Fibroblast of skin of right quadriceps (primary cell): ENCODE measurements at places on chromosomes 7 and 10.

- DNase-seq = peak; percentile 7
These were observed 42.3 kb upstream of the FOXI2 start for GRCh38 chr10:127694580-127695193.

GRCh38 chr7:101749891-101750290 is 67.5 kb upstream of the CUX1 start:
- DNase-seq = no peak

DNA sequence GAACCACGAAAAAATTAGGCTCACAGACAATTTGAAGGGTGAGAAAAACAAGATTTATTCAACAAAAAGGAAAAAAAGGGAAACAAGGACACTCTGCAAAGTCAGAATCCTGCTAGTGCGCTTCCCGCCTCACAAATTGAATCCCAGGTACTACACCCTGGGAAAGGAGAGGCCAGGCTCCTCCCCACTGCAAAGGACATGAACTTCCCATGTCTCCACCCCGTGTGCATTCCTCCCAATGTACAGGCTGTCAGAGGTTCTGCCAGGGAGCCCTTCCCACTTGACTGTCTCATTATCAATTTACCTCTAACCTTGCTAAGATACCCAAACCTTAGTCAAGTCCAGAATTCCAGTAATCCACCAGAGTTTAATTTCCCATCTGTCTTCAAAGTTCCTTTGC is 70.4 kb upstream of the CDK1 start:
- no peak for DNase-seq

- DNase-seq = no peak
These were observed 61.9 kb downstream of the RGS10 start for GRCh38 chr10:119480667-119481066.

DNA sequence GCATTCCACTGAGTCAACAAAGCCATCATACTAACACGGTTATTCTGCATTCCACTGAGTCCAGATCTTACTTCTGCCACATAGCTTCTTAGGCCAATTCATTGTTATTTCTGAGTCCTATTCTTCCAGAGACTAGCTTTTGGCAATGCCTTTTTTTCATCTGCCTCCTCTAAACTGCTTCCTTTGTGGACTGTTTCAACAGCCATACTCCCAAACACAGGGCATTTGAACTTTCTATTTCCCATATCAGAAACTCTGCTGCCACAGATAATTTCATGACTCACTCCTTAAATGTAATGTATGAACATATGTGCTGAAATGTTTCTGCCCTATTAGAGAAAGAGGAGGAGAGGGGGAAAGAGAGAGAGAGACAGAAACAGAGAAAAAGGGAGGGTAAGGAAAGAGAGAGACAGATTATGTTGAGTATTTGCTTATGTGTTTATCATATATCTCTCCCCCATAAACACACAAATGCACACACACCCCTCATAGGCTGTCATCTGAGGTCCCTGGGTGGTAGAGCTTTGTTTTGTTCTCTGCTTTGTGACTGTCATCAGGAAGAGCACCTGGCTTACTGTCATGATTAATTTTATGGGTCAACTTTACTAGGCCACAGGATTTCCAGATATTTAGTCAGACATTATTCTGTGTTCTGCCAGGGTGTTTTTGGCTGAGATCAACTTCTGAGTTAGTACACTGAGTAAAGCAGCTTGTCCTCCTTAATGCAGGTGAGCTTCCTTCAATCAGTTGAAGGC is 308.0 kb upstream of the KCND2 start:
- peak; percentile 45 for DNase-seq

- no peak for DNase-seq
These were observed 34.8 kb downstream of the CHST12 start for GRCh38 chr7:2438186-2438585.

- no peak for DNase-seq
These were observed 870.9 kb downstream of the KCNMA1 start for GRCh38 chr10:76766682-76767081.

DNA sequence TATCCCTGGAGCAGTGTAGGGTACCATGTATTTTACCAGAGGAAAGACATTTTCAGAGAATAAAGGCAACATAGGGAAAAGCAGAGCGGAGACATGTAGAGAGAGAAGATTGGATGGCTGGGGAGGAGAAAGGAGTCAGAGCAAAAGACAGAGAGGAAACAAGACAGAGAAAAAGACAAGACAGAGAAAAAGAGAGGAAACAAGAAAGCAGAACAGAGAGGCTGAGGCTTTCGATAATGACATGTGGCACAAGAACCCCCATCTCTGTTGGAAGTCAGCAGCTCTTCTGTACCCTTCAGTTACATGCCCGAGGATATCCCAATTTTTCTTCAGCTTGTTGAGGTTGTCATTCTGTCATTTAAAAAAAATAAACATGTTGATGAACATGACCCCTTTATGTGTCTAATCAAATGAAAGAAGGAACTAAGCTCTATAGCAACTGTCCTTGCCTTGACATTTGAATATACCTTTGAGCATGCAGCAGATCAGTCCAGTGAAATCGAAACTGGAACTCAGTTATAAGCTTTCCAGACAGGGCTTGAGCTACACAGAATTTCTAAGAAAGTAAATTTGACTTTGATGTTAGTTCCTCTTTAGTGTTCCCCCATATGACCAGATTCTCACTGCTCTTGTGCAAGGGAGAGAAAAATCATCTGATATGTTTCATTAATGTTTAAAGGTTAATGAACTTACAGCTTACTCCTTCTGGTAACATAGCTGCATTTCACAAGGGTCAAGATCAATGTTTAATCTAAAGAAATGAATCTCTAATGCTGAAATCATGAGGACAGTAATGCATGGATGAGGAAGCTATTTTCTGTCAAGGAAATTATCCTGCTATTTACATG is 75.1 kb upstream of the SP4 start:
- DNase-seq = no peak

- peak; percentile 41 for DNase-seq
These were observed 218.5 kb upstream of the MKLN1 start for GRCh38 chr7:131109011-131109758.

DNA sequence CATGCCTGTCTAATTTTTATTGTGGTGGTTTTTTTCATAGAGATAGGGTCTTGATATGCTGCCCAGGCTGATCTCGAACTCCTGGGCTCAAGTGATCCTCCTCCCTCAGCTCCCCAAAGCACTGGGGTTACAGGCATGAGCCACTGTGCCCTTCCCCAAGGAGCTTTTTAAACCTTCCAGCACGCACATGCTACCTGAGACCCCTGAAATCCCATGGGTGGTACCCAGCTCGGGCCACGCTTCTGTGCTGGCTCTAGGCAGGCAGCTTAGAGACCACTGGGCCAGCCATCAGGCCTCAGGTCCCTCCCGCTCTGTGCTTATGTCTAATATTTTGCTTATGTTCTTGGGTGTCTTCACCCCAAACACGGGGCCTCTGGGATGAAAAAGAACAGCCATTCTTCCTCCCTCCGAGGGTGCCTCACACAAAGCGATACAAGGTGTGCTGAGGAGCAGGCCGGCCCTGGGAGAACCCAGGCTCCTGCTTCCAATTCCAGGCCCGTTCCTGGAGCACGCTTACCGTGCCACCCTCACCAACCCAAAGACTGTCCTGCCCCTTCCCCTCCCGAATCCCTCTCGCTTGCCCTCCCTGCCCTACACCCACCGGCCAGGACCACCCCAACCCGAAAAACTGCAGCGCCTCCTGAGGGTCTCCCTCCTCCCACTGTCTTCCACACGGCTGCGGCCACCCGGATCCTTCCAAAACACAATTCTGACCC is 10.9 kb downstream of the SPOCK2 start:
- DNase-seq = no peak

DNA sequence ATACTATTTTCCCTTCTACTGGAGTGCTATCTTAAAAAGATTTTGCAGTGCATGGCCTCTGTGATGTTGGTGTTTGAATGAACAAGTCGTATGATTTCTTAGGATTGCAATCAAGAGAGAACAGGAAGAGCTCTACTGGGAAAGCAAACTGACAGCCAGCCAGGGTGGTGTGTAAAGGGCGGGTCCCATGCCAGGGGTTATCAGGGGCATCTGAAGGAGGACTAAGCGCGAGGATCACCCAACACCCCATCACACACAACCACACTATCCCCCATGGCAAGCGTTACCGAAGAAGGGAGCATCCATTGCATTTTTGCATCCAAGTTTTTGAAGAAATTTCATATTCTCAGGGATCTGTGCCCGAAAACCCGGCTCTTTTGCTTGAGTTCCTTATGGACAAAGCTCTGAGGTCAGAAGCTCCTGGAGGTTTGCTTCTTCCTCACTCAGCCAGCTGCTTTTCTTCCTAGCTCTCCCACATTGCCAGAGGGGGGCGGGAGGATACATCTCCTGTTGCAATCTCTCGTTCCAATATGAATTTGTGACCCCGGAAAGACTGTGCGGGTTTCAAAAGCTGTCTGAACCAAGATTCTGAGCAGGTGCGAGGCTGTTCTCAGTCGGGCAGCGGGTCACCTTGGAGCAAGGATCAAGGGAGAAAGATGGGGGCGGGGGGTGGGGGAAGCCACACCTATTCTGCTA is 5.2 kb downstream of the NEUROD6 start:
- DNase-seq = no peak

GRCh38 chr7:154553711-154554265 is 449.1 kb downstream of the PAXIP1 start:
- DNase-seq = no peak
